ENCODE measurements at places on chromosomes 11 and 22. TPM values are rescaled to one million over a fixed set of nuclear protein-coding genes. Genes with fewer than 3 reads are reported as not detected.

DNA sequence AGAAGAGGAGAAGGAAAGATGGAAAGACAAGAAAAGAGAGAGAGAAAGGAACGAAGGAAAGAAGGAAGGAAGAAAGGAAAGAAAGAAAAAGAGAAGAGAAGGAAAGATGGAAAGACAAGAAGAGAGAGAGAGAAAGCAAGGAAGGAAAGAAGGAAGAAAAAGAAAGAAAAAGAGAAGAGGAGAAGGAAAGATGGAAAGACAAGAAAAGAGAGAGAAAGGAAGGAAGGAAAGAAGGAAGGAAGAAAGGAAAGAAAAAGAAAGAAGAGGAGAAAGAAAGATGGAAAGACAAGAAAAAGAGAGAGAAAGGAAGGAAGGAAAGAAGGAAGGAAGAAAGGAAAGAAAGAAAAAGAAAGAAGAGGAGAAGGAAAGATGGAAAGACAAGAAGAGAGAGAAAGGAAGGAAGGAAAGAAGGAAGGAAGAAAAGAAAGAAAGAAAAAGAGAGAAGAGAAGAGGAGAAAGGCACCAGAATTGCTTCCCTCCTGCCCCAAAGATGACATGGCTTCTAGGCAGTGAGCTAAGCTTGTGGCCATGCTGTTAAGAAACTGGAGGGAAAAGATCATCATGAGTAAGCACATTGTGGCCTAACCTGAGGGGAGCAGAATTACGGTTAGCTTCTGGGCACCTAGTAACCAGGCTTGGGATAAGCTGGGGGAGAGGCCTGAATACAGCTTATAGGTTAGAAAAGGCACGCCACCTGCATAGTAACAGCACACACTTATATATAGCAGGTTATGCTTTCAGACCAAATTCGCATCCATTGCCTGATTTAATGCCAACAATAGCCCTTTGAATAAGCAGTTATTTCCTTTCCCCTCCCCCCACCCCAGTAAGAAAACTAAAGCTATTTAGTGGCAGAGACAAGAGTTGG is 2.3 kb upstream of the ST3GAL4 start:
- DNase-seq, result peak; percentile 14

DNA sequence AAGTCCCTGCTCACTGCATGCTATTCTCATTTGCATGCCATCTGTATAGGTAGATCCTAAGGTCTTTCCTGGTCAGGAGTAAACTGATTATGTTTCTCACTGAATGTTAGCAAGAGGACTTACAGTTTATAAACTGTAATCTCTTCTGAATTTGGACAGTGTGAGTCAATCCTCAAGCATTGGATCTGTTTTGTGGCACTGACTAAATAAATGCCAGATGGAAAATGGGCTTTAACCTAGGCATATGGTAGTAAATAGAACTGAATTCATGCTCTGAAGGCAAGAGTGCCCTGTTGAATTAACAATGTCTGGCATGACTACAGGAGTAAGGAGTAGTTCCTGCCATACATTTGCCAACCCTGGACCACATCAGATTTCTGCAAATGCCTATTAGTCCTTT is 11.4 kb downstream of the FAM181B start:
- DNase-seq, result no peak

GRCh38 chr22:48256041-48256739 is 1493.7 kb downstream of the TBC1D22A start:
- no peak for DNase-seq

DNA sequence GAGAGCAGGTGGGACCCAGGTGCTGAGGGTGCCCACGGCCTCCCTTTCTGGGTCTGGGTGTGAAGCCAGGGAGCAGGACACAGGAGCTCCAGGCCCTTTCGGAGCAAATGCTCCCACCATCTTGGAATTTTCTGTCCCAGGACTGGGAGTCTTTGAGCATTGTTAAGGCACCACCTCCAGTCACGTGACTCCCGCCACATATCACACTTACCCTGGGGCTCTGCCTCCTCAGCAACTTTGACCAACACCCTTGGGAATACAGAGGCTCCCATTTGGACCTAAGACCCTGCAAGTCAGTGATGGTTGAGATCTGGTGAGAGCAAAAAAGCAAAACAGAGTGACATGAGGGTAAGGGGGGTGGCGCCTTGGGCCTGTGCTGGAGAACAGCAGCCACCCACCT is 35.6 kb downstream of the GNAZ start:
- no peak for DNase-seq

- peak; percentile 85 for DNase-seq
These were observed 11.0 kb downstream of the TP53AIP1 start for GRCh38 chr11:128931668-128932067.

DNA sequence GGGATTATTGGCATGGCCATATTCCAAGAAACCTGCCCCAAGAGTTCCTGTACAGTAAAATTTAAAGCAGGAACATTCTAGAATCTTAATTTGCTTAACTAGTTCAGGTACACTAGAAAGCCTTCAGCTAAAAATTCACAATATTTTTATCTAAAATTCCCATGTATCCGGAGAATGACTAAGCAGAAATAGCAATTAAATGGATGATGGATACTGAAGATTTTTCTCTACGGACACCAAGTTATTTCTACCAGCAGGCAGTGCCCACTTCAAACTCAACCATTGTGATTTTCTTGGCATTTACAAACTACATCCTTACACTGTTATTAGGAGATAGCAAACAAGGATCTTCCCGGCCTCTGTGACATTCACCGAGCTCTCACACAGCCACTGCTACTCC is 2.9 kb downstream of the PATE3 start:
- DNase-seq, result no peak

GRCh38 chr22:50691521-50691920 is 18.9 kb downstream of the SHANK3 start:
- no peak for DNase-seq

DNA sequence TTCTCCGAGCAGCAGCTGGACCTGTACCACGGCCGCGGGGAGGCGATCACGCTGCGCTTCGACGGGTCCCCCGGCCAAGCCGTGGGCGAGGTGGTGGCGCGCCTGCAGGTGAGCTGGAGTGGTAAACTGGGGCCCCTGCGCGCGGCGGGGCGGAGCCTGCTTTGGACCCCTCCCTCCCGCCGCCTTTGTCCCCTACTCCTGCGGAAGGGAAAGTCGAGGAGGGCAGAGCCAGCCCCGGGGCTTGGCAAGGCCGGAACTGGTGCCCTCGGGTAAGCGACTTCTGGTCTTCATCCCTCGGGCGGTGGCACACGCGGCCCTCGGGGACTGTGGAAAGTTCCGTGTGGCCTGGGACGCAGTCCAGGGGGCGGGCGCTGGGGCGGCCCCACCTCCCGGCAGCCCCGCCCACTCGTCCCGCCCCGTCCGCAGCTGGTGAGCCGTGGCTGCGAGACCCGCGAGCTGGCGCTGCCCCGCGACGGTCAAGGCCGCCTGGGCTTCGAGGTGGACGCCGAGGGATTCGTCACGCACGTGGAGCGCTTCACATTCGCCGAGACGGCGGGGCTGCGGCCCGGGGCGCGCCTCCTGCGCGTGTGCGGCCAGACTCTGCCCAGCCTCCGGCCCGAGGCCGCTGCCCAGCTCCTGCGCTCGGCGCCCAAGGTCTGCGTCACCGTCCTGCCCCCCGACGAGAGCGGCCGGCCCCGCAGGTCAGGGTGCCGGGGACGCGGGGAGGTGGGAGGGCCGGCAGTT is 9.2 kb downstream of the SIPA1 start:
- peak; percentile 40 for DNase-seq

- DNase-seq, result peak; percentile 87
These were observed 483 bp upstream of the ABTB2 start for GRCh38 chr11:34358258-34358727.

DNA sequence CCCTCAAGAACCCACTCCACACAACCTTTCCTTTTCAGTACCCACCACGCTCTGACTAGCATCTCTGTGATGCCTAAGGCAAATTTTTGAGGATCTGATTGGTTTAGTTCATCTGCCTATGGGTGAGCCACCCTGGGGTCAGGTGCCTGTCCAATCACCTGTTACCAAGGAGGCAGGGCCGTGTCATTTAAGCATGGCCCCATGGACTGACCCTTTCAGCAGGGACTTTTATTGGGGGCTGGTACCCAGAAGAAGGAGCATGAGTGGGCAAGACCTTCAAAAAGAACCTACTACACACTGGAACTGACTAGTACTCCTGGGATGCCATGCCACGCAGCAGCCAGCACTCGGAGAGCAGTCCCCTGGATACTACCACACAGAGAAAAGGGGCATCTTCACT is 28.4 kb downstream of the C11orf91 start:
- no peak for DNase-seq

DNA sequence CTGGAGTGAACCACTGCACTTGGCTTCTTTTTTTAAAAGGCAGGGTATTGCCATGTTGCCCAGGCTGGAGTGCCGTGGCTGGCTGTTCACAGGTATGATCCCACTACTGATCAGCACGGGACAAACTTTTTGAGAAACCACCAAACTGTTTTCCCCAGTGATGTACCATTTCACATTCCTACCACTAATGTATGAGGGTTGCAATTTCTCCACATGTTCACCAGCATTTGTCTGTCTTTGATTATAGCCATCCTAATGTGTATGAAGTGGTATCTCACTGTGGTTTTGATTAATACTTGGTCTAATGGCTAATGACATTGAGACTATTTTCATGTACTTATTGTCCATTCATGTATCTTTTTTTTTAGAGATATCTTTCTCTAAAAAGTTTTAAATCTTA is 41.5 kb upstream of the EP300 start:
- DNase-seq, result no peak

DNA sequence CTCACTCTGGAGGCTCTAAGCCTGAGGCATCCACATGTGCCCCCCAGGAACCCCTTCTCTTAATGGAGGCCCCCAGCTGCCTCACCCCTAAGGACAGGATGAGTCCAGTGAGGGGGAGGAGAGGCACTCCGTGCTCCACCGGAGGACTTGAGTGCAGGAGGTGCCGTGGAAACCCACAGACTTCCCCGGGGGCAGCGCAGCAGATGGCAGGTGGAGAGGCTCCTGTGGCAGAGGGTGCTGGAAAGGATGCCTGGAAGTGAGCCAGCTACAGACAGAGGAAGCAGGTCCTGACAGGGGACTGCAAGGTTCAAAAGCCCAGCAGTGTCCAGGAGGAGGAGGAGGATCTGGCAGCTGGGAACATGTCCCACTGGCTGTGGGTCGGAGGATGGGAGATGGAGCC is 1384.0 kb downstream of the TBC1D22A start:
- no peak for DNase-seq

GRCh38 chr22:45891021-45891421 is 85.9 kb downstream of the WNT7B start:
- no peak for DNase-seq

GRCh38 chr11:71191201-71191600 is 61.2 kb downstream of the SHANK2 start:
- DNase-seq, result no peak

GRCh38 chr11:63511048-63511748 is 5.3 kb downstream of the LGALS12 start:
- peak; percentile 7 for DNase-seq

- no peak for DNase-seq
These were observed 25.5 kb upstream of the ACR start for GRCh38 chr22:50712341-50713007.

- DNase-seq, result peak; percentile 85
These were observed 694 bp downstream of the TMEM123 start for GRCh38 chr11:102451681-102452460.

DNA sequence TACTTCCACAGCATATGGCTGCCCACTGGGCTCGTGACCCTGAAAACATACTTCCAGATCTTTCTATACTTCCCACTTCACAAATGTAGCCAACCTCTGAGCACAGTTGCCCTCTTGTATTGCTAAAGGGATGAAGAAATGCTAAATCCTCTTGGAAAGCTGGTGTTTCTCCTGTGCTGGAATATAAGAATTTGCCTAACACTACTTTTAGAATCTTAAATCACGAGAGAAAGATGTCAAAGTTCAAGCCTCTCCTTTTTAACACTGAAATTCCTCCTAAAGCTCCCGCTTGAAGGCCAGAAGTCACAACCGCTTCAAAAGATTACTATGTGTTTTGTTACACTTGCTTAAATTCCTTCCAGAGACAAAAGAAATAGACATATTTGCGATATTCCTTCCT is 21.9 kb downstream of the MAML2 start:
- DNase-seq, result no peak

DNA sequence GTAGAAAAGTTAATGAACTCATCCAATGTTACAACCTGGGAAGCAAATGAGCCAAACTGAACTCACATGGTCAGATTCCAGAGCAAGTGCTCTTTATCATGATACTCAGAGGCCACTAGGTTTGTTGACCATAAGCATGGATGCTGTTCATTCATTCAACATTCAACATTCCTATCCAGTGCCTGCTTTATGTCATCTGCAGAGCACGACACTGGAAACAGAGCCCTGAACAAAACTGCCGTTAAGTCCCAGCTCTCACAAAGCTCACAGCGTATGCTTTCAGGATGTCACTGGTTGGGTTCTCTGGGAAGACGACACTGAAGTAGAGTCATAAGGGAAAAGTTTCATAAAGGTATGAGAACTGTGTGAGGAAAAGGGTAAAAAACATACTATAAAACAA is 105.8 kb upstream of the TRIM77 start:
- DNase-seq, result no peak

DNA sequence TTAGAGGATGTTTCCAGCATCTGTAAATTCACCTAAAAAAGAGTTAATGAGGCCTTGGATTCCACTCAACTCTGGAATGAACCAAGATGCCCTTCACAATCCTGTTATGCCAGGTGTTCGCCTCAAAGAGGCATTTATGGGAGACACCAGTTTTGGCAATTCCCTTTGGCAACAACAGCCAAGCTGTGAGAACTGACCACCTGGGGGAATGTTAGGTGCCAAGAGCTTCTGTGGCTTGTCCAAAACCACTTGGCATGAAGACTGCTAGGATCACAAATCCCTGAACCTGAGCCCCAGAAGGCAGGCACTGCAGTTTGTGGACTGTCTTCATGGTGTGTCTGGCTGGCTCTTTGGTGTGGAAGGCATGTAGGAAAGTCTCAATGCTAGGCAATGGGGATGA is 164.4 kb upstream of the BDNF start:
- no peak for DNase-seq

- DNase-seq, result no peak
These were observed 122.7 kb downstream of the GRIA4 start for GRCh38 chr11:105732611-105733010.

- no peak for DNase-seq
These were observed 24.1 kb upstream of the POU2AF1 start for GRCh38 chr11:111403051-111403726.

- peak; percentile 89 for DNase-seq
These were observed 90.9 kb downstream of the MICAL2 start for GRCh38 chr11:12200991-12201985.

DNA sequence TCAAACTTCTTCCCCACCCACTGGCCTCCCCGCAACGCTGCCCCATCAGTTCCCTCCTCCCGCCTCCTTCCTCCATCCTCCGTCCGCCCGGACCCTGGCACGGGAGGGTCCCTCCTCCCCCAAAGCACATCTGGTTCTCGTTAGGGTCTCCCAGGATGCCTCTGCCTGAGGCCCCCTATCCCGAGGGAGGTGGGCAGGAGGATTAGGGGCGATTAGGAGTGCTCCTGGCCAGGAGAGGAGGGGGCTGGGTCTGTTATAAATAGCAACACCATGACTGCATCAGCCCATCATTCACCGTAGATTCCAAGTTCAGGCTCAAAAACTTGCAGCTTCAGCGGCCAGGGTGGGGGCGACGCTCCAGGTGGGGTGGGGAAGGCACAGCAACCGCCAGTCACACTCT is 10.4 kb downstream of the MYRF start:
- peak; percentile 50 for DNase-seq

Gene FAT3
- 6.2 TPM for total RNA-seq

Gene GRAMD4
- 19.9 TPM for total RNA-seq

Gene DBX1
- 1.3 TPM for total RNA-seq

Gene OR10A2
- not detected for total RNA-seq

Gene MYO7A
- 3.8 TPM for total RNA-seq

Gene ISX
- not detected for total RNA-seq

Gene KDM4E
- total RNA-seq, result not detected

Gene FAM180B
- 2.9 TPM for total RNA-seq

Gene SCN3B
- total RNA-seq, result 12.8 TPM

Gene RIMBP3B
- total RNA-seq, result 0.18 TPM

Gene CHST1
- total RNA-seq, result 6.7 TPM

Data from muscle of leg (tissue), 16 donors.